ENCODE measurements at places on chromosomes 11 and 22. TPM values are rescaled to one million over a fixed set of nuclear protein-coding genes. Genes with fewer than 3 reads are reported as not detected.

SLCO2B1 gene
- total RNA-seq = 0.03 TPM

RFPL2 gene
- not detected for total RNA-seq

NXPE2 gene
- 0.07 TPM for total RNA-seq

SNRPD3 gene
- total RNA-seq = 155 TPM

NUCB2 gene
- 110 TPM for total RNA-seq

DDI1 gene
- not detected for total RNA-seq

GDPD5 gene
- 4.1 TPM for total RNA-seq

PATE2 gene
- 0.20 TPM for total RNA-seq

HTR3B gene
- not detected for total RNA-seq

NTM gene
- total RNA-seq = 64.2 TPM

CFAP300 gene
- total RNA-seq = 3.2 TPM
